NCI-H1417 (cell line): ENCODE measurements at places on chromosomes 7 and 10.

DNA sequence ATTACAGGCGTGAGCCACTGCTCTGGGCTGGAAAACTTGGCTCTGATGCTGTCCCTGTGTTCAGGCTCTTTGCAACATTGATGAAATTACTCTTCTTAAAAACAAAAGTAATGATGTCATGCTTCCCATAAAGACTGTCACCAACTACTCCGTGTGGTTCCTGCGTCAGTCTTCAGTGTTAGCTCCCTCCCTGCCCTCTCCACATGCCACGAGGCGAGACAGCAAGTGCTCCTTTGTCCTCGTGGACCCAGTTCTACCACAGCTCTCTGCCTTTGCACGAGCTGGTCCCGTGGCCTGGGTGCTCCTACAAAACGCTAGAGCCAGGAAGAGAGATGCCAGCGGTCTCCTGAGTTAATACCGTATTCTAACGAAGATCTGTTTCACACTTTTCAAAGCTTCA lies 194.5 kb downstream of the SDK1 start:
- DNase-seq: no peak

- DNase-seq: no peak
These were observed 63.2 kb upstream of the AMPH start for GRCh38 chr7:38694326-38694725.

DNA sequence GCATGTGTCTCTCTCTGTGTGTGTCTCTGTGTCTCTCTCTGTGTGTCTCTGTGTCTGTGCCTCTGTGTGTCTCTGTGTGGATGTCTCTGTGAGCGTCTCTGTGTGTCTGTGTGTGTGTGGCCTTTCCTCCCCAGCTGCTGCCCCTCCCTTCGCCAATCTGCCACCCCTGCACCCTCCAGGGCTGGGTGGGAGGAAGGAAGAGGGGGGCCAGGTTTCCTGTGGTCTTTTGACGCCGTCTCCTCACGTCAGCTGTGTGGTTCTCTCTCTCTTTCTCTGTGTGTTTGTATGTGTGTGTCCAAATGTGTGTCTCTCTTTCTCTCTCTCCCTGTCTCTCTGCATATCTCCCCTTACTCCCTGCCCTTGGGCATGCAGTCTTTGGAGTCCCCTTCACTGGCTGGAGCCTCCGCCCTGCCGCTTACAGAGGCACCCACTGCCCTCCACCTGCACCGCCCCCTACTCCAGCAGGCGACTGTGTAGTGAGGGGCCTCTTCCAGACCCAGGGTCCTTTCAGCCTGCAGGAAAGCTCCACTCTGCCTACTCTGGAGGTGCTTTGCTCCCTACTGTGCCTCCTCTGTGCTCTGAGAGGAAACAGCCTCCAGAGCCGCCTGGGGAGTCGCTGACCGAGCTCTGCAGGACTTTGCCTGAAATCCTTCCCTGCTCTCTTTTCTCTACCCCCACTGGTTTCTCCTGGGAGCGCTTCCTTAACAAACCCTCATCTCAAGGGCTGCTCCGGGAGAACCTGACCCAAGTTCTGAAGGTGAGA lies 44.2 kb upstream of the C10orf71 start:
- no peak for DNase-seq

GRCh38 chr7:151314401-151314800 lies 27.2 kb upstream of the NUB1 start:
- DNase-seq: no peak

DNA sequence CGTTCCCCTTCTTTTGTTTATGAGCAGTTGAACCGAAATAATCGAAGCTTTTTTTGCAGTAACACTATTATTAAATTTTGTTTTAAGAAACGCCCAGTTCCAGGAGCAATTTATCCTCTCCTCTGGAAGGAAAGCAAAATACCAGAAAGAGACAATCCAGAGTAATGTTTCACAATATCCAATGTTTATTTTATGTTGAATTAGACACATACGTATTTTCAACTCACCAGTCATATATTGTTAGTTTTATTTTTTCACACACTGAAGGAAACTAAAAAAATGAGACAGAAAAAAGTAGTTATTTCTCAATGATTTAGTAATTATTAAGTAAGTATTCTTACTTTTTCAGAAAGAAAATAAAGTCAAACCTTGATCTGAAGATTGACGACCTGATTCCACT lies 85.1 kb downstream of the MYOF start:
- DNase-seq: no peak

DNA sequence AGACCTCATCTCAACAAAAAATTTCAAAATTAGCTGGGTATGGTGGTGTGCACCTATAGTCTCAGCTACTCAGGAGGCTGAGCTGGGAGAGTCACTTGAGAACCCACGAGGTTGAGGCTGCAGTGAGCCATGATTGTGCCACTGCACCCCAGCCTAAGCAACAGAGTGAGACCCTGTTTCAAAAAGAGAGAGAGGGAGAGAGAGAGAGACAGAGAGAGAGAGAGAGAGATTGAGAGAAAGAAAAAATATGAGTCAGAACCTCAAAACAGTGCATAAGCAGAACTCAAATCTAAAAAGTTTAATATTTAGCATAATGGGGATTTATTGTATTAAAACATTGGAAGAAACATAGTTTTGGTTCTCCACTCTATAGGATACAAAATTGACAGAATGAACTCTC lies 17.5 kb upstream of the OTUD1 start:
- no peak for DNase-seq

- no peak for DNase-seq
These were observed 55.0 kb upstream of the SHH start for GRCh38 chr7:155867280-155867679.
